ENCODE measurements at places on chromosomes 2 and 18.
A peak's percentile ranks its signal among the peaks of the same experiment; 100 is the strongest.

- no peak for DNase-seq
These were observed 73.8 kb downstream of the APOB start for GRCh38 chr2:20970068-20970467.

DNA sequence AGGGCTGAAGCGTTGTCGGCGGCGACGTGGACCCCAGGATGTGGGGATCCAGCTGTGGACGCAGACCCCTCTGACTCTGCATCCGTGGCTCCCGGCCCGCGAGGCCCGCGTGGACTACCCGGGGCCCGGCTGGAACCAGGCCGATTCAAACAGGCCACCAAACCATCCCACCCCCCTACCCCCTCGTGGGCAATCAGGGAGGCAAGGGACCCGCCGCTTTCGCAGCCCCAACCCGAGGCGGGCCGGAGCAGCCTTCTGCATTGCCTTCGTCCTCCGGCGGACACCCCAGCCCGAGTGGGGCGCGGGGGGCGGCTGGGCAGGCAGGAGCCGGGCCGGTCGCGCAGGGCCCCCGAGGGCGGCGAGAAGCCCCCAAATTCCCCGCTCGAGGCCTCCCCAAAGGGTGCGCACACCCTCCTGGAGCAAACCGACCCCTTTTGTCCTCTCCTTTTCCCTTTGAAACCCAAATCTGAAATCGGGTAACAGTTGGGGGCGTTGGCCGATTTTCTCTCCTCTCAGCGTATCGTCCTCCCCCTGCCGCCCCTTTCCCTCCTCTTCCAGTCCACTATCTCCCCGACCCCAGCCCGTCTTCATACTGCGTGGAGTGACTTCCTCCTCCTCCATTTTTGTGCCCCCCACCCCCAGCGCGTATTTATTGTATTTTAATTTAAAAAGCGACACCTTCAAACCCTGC, 7.4 kb downstream of the SP9 start:
- no peak for DNase-seq

GRCh38 chr2:127551221-127551930, 15.9 kb downstream of the MYO7B start:
- DNase-seq, result no peak

GRCh38 chr2:236679884-236680860, 110.5 kb downstream of the ACKR3 start:
- DNase-seq, result peak; percentile 51

GRCh38 chr2:28311660-28312249, 80.9 kb upstream of the FOSL2 start:
- DNase-seq, result no peak

All from foreskin fibroblast (primary cell).